Melanocyte of skin (primary cell): ENCODE measurements at places on chromosomes 1 and 21. TPM values are rescaled to one million over a fixed set of nuclear protein-coding genes. Genes with fewer than 3 reads are reported as not detected.

SAMSN1 gene
- total RNA-seq, result not detected in 2 replicates

TNFRSF8 gene
- not detected in 2 replicates for total RNA-seq

CLCN6 gene
- total RNA-seq, result 21.3 and 21.8 TPM in 2 replicates

NUCKS1 gene
- total RNA-seq, result 54.7 and 122 TPM in 2 replicates

IFI16 gene
- total RNA-seq, result 334 and 473 TPM in 2 replicates
